Stimulated activated CD4-positive, alpha-beta T cell treated with anti-CD3 and anti-CD28 coated beads, Interleukin-2, amount 100 ng/mL, for 4 hours (primary cell): ENCODE measurements at places on chromosomes 11 and 22.

GRCh38 chr11:70743941-70744351 is 345.6 kb downstream of the CTTN start:
- DNase-seq, result no peak

DNA sequence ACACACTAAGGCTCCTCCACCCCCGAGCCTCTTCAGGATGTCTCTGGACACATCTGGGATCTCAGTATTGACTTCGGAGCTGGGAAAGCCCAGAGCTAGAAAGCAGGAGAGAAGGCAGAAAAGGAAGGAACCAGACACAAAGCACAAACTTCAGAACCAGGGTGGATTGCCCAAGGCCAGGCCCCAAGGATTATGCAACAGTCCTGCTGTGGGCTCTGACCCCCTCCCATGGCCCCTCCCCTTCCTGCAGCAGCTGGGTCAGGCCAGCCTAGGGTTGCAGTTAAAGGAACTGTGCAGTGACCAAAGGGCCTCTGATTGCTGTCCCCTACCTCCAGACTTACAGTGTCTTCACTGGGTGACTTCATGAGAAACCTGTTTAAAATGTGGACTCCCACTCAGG is 5.3 kb downstream of the KCNE3 start:
- DNase-seq, result no peak

- no peak for DNase-seq
Measured at GRCh38 chr11:93761910-93762309, 20.4 kb downstream of the C11orf54 start.

DNA sequence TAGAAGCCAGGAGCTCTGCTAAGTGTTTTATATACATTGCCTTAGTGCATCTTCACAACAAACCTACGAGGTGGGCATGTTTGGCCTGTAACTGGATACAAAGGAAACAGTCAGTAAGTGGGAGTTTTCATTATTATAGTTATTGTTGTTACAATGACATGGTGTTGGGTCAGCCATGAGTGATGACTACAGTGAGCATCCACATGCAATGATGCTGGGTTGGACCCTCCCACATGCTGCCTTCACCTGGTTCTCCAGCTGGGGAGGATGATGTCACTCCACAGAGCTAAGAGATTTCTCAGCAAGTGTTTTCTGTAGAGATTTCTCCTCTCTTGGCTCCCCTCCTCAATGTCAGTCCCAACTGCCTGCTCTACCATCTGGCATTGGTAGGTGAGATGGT is 59.3 kb downstream of the EHF start:
- DNase-seq, result no peak

GRCh38 chr11:44749189-44749588 is 22.4 kb downstream of the TSPAN18 start:
- no peak for DNase-seq

GRCh38 chr22:37056246-37056645 is 4.7 kb downstream of the KCTD17 start:
- DNase-seq, result no peak

DNA sequence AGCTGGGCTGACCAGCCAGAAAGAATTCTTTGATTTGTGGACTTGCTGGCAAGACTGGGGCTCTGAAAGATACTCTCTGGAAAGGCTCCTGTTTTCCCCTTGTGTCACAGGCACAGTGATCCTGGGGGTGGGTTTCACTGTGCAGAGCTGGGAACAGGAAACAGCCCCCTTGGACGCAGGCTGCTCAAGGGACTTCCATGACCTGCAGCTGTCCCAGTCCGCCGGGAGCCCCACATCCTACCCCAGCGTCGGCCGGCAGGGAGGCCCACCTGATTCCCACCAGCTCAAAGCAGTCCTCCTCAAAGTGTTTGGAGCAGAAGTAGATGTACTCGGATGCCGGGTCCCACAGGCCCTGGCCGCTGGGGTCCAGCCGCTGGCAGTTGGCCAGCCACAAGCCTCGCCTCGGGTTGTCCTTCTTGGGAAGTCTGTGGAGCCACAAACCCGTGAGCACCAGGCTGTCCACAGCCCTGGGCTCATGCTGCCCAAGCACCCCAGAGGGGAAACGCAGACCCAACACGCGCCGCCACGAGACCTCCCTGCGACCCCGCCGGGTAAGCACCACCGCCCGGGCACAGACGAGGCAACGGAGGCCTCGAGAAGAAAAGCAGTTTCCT is 824 bp downstream of the THAP7 start:
- DNase-seq, result no peak

DNA sequence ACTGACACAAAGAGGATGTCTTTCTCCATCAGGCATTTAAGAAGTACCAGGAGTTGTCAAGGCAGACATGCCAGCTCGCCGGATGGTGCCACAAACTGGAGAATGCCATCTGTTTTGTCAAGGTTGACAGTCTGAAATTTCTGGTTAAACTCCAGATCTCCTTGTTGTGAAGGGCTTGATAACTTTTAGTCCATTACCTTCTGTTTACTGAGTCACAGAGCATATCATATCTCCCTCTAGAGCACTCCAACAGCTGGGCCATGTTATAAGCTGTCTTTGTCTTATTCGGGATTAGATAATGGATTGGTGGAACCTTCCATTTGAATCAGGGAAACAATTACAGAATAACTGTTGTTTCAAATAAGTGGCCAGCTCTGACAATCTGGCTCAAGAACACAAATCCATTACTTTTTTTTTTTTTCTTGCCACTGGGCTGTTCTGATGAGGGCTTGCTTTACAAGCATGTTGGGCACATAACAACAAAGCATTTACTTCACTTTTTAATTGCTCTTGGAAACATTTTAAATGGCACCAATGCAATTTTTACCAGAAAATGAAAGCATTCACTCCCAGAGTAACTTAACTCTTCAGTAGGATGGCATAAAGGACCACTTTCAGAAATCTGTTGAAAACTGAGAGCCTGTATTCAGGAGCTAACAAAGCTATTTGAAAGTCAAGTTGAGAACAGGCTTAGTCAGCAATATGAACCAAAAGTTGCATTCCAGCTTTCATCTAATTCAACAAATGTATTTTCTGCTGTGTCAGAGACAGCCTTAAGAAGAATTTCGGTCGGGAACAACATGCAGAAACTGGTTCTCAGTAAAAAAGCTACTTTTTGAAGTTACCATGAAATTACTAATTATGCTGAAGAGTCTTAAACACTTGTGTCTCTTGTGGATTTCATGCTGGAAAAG is 227.6 kb upstream of the PITPNB start:
- DNase-seq, result no peak

DNA sequence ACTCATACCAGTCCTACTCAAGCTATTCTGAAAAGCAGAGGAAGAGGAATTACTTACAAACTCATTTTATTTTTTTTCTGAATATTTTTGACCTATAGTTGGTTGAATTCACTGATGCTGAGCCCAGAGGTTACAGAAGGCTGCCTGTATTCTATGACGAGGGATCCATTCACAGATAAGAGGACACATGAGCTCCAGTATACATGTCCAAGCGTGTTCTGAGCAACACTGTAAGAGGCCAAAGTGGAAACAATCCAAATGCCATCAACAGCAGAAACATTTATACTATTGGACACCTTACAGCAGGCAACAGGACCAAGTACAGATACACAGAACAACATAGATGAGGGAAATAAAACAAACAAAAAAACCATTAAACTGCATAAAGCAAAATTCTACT is 10.3 kb downstream of the KDM4E start:
- no peak for DNase-seq

DNA sequence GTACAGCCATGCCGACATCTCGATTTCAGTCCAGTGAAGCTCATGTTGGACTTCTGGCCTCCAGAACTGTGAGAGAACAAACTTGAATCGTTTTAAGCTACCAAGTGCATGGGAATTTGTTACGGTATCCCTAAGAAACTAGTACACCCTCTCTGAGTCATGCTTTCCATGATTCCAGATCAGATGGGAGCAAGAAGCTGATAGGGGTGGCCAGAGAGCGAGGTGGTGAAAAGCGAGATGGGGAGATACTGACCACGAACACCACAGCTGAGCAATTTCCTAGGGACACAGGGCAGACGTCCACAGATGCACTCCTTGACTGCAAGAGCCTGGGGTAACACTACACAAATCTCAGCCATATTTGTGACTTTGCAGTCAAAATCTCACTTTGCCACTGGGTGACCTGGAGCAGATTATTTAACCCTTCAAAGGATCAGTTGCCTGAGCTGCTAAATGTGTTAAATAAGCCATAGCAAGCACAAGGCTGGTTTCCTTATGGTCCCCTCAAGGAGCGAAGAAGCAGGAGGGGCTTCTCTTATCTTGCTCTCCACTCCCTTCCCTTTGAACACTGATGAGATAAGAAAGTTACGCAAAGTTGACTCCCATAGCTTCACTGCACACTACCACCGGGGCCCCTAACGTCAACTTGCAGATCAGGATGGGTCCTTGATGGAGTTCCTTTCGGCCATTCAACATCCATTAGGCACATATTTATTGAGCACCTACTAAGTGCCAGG is 22.6 kb upstream of the RCN1 start:
- DNase-seq, result no peak

DNA sequence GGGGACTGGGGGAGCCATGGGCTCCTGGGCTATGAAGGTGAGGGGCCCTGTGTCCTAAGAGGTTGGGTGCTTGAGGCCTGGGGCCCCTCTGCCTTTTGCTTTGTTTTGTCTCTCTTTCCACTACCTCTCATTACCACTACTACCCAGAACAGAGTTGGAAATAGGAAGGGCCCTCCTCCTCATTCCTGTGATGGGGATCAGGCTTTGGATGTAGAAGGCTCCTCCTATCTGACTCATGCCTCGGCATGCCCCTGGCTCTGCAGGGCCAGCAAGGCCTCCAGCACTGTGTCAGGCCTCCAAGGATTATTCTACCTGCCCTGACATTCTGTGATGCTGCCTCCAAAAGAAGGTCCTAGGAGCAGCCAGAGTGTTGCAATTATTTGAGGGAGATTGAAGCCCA is 766 bp downstream of the IZUMO1R start:
- DNase-seq, result no peak

DNA sequence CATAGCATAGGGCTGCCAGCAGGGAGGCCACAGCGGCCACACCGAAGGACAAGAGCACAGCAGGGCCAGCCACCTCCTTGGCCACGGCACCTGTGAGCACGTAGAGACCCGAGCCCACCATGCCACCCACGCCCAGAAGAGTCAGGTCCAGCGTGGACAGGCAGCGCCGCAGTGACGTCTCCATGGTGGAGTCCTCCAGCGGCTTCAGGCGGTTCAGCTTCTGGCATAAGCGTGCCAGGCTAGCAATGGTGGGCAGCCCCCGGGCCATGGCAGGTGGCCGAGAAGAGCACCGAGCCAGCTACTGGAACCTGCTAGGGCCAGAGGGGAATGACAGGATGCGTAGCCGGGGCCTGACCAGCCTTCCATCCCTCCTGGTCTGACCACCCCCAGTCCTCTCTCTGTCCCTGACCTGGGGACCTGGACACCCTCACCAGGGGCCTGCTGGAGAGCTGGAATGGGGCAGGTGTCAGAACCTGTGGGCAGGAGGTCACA is 770 bp downstream of the SLC7A4 start:
- no peak for DNase-seq

- DNase-seq, result no peak
Measured at GRCh38 chr22:22218302-22218701, 26.3 kb upstream of the VPREB1 start.

DNA sequence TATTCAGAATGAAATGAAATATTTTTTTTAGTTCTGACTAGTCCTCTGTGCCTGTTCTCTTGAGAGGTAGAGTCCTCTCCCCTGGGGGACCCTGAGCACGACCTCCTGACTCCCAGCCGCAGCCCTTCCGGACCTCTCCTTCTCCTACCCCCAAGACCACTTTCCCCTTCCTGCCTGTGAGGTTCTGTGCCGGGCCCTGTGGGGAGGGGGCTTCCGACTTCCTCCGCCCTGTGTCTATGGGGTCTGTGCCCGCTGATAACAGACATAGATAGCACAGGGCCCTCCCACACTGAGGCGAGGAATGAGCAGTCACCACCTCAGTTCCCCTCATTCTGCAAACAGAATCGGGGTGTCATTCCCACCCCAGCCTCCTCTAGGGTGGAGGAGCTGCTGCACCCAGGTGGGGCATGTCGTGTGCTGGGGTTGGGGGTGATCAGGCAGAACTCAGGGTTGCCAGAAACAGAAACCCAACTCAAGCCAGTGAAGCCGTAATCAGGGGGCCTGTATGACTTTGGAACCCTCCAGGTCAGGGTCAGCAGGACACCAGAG is 11.9 kb upstream of the PKP3 start:
- no peak for DNase-seq

- DNase-seq, result no peak
Measured at GRCh38 chr22:28032861-28033260, 113.8 kb upstream of the PITPNB start.

GRCh38 chr22:24510637-24511625 is 15.8 kb downstream of the UPB1 start:
- no peak for DNase-seq

DNA sequence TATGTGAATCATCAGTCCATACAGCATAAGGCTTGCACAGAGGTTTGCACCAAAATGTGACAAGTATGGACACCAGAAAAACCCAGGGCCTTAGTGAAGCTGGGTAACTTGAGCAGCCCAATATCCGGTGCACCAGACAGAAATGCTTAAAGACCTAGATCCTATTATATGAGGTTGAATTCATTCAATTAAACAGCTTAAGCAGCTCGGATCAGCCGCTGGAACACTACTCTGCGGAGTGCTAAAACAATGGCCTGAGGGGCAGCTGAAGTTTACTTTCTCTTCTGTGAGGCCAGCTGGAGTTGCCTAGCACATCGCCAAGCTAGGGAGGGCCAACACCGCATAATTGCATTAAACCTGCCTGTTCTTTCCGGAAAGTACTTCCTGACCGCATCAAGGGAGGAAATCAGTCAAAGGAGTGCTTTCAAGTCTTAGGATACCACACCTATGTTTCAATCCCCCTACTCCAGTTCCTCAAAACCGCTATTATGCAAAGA is 17.0 kb upstream of the FAM181B start:
- no peak for DNase-seq

DNA sequence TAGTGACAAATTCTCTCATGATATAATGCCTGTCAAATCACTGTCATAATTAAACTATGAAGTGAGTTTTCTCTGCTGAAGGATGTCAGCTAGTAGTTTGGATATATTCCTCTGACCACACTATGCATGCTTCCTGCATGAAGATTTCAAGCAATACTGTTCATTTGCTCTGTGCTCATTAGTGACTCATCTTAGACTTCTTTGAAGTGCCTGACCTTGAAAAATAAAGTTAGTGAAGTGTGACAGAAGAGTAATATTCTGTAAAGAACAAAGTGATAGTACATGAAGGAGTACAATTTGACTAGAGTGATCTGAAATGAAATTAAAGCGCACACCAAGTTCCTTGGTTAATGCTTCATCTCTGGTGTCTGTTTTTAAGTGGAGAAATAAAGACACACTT is 629.5 kb upstream of the ANO3 start:
- DNase-seq, result no peak

DNA sequence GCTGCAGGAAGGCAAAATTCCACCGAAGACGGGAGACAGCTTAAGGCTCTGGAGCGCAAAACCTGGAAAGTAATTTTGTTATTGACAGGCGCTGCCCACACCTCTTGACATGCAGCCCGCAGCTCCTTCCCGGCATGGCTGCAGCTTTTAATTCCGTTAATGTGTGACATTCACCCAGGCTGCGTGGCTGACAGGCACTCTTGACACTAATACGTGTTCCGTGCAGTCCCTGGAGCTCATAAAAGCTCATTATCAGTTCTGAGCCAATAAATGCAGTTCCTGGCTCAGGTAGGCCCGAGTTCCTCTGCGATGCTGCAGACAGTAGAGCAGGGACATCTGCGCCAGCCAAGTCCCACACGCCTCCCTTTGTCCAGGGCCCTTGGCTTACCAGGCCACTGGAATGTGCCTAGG is 34.8 kb downstream of the TSPAN18 start:
- no peak for DNase-seq

GRCh38 chr11:35215945-35216344 is 77.0 kb downstream of the CD44 start:
- DNase-seq, result no peak

GRCh38 chr11:41983475-41983874 is 524.0 kb upstream of the LRRC4C start:
- no peak for DNase-seq

GRCh38 chr11:69721745-69722144 is 17.9 kb upstream of the FGF19 start:
- DNase-seq, result no peak
